ENCODE measurements at places on chromosomes 13 and 19.

DNA sequence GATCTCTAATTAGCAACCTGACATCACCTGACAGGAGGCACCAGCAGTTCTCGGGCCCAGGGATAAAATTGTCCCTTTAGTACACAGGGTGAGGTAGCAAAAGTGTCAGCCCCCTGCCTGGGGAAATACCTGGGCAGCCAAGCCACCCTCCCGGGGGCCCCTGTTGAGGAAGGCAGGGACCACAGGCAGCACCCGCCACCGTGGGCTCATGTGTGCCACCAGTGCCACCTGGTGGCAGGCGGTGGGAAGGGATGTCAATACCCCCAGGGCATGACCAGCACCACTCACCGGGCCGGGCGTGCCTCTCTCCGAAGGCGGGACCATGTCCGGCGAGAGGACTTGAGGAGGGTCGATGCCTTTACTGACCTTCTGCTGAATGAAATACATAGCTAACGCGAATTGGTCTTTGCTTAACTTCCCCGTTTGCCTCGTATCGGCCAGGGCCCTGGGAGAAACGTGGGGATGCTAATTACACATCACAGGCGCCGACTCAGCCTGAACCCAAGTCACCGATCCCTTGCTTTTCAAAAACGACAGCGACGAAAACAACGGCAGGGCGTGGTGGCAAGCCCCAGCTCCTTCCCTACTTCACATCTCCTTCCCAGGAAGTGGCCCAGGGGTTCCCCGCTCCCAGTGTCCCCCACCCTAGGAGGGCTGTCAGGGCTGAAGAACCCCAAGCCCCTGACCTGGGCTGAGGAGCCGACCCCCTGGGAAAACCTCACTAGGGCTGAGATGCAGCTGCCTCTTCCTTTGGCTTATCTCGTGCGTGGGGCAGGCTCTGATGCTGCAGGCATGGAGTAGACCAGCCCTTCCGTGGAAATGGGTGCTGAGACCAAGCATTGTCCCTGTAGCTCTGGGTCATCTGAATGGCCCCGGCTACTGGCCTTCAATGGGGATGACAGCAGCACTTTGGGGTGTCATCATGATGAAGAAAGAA lies 53.8 kb downstream of the EPS15L1 start:
- DNase-seq: no peak

- DNase-seq: no peak
Observed at GRCh38 chr13:94928127-94928775, 215.9 kb upstream of the SOX21 start.

DNA sequence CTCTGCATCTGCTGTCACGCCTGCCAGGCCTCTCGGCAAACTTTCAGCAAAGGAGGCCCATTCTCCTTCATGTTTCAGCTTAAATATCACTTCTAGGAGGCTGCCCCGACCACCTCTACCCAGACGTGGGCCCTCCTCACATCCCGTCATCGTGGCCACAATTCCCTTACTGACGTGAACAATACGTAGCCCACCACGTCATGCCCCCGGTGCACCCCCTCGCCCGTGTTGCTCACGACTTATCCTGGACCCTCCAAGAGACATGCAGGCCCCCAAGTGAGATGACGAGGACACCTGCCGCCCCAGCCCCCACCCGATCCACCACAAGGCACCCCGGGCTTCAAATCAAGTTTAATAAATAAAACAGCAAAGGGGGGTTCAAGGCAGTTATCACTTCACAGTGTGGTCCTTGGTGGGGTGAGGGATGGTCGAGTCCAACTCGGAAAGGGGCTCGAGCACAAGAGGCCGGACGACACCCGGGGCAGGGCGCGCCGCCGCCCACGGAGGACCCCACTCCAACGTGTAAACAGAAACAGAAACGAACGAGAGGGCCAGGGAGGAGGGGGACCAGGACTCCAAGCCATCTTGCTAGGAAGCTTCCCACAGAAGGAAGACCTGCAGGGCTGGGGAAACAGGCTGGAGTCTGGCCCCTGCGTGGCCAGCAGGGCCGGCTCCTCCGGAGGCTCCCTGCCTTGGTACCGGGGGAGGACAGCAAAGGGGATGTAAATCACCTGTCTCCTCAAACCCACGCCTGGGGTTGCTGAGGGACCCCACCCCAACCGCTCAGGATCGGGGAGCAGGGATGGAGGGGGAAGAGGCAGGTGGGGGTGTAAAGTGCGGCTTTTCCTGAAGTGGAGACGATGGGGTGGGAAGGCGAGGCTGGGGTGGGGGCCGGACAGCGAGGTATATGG lies 14.3 kb upstream of the PLPP2 start:
- no peak for DNase-seq

GRCh38 chr13:112928972-112929782 lies 39.8 kb upstream of the MCF2L start:
- DNase-seq: no peak

DNA sequence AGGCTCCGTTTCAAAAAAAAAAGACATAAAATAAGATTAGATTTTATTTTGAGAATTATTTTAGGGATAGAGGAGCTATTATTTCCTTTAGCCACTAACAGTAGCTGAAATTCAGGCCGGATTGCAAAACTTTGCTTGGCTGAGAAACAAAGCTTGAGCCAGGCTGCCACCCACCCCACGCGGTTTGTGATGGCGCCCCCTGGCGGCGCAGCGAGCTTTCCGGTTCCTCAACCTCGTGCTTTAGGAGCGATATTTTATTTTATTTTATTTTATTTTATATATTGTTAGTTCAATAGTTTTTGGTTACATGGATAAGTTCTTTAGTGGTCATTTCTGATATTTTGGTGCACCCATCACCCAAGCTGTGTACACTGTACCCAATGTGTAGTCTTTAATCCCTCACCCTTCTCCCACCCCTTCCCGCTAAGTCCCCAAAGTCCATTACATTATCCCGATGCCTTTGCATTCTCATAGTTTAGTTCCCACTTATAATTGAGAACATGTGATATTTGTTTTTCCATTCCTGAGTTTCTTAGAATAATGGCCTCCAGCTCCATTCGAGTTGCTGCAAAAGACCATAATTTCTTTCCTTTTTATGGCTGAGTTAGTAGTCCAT lies 19.8 kb upstream of the CEACAM4 start:
- no peak for DNase-seq

- DNase-seq: no peak
Observed at GRCh38 chr13:30774214-30774730, 38.9 kb downstream of the ALOX5AP start.

DNA sequence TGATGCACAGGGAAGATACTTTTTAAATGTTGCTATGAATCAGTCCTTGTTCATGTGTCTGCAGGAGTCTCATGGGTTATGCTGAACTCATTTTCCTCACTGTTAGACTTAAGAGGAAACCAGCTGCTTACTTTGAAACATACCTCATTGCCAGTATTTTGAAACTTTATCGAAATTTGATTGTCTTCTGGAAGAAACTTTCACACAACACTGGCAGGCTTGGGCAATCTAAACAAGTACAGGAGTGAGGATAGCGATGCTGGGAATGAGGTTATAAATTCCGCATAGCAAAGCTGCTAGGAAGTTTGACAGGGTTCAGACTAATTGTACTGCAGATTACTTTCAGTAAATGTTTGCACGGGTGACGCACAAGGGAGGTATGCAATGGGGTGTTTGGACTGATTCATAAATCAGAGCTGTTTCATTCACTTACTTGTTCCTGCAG lies 245.7 kb downstream of the DNAJC15 start:
- peak; percentile 98 for DNase-seq

DNA sequence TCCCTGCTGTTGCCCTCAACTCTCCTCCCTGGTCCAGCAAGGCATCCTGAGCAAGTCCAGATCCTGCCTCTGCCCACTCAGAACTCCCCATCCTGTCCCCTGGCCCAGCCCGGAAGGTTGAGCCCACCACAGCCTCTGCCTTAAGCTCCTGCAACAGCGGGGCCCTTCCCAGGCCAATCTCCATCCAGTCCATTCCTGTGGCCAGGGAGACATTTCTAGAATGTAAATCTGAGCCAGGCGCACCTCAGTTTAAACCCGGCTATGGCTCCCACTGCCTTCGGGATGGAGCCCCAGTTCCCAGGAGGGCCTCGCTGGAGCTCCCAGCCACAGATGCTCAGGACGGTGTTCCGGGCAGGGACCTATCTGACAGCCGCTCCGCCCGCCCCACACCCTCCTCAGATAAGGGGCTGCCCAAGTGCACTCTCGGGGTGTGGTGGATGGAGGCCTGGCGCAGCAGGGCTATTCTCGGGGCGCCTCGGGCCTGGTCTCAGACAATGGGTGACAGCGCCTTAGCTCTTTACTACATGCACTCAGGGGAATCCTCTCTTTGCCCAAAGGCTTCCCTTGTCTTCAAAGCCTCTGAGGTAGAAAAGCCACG lies 5.3 kb downstream of the TRAPPC6A start:
- DNase-seq: no peak

DNA sequence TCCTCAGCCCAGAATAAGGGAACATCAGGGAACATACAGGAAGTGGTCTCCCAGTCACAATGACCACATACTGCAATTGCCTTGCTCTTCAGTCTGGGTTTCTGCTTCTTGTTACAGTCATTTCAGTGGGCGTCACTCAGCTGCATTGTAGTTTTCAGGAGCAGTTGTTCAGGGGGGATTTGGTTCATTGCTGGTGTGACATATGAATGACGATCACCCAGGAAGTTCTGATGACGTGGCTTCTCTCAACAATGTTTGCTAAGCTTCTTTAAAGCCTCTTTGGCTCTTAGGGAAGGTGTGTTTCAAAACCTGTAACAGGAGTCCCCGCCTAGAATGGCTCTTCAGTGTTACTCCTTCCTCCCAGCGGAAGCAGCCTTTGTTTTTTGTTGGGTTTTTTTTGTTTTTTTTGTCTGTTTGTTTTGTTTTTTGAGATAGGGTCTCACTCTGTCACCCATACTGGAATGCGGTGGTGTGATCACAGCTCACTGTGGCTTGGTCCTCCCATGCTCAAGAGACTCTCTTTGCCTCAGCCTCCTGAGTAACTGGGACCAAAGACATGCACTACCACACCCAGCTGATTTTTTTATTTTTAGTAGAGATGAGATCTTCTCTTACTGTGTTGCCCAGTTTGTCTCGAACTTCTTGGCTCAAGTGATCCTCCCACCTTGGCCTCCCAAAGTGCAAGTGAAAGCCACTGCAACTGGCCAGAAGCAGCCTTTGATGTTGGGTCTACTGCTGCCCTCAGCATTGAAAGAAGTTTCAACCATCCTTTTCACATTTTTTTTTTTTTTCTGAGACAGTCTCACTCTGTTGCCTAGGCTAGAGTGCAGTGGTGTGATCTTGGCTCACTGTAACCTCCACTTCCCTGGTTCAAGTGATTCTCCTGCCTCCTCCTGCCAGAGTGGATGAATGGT lies 1.4 kb upstream of the SCEL start:
- no peak for DNase-seq

GRCh38 chr19:1113030-1113985 lies 9.5 kb downstream of the GPX4 start:
- peak; percentile 94 for DNase-seq

DNA sequence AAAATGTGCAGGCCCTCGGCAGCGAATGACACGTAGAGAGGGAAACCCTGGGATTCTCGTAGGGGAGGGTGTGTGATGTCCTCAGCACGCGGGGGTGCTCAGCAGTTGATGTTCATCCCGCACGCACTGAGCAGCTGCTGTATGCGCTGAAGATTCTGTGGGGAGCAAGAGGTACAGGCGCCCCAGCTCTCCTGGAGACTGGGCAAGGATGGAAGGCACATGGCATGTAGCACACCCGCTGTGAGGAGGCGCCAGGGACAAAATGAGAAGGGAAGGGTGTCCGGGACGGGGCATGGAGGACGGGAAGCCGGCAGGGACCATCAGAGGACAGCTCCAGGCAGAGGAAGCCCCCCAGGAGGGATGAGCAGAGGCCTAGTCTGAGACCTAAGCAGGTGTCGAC lies 15.4 kb downstream of the ATP11A start:
- DNase-seq: no peak

All from AG04450 (cell line).